ENCODE measurements at places on chromosomes 3 and 15.

DNA sequence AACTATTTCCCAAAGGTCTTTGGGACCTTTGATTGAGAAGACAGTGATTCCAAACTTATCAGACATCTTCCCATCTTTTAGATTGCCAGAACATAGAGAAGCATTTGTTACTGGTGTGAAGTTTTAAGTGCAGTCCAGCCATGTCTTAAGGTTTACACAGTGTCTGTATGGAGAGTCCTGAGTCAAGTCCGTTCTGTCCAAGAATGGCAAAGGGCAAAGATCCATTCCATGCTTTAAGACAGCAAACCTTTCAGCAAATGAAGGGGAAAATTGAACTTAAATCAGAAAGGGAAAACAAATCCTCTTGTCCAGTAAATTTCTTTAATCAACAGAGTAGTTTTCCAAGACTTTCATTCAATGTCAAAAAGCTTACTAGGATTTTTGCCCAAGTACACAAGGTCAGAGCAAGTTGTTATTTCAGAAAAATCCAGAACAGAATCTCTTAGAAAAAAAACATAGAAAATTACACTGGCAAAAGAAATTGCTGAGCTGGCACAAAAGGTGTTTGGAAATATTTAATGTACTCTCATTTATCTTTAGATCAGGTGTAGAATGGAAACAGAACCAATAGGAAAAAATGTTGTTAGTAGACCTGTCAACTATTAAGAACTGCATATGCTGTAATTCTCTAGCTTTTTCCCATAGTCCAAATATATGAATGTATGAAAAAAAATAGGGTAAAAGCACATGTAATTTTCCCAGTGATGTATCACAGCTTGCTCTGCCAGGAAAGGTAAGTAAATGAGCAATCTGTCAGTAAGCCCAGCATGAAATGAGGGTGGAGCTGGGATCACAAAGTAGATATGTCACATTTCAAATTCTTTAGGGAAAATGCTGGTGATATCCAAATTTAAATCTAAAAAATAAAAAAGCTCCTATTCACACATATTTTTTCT is 1099.9 kb downstream of the TUSC7 start:
- DNase-seq = no peak

DNA sequence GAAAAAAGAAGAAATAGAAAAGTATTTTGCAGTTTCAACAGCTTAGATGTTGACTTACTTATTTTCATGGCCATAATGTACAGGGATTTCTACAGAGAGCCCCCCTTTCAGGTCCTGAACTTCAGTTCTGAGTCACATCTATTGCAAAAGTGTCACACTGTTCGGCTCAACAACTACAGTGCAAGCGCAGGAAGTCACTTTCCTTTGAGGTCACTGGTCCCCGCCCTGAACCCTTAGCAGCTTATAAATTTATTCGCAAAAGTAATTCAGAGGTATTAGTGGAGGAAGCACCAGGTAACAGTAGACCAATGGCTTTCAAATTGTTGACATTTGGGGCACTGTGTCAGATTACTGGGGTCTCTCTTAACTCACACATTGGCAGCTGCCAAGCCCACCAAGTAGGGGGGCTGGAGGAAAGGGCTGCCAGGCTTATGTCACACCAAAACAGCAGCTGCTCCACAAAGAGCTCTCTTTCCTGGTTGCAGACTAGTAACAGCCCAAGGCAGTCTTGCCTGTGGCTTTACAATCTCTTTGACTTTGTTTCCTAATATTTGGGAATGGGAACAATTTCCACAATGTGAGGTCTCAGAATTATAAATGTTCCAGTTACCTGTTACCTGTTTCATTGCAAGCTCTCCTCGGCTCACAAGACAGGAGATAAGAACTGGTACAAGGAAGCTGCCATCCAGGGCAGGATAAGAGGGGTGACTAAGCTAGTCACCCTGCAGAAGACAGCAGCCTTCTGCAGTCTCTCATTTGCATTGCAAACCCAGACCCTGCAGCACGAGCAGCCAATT is 130.2 kb upstream of the STRIT1 start:
- DNase-seq = no peak

DNA sequence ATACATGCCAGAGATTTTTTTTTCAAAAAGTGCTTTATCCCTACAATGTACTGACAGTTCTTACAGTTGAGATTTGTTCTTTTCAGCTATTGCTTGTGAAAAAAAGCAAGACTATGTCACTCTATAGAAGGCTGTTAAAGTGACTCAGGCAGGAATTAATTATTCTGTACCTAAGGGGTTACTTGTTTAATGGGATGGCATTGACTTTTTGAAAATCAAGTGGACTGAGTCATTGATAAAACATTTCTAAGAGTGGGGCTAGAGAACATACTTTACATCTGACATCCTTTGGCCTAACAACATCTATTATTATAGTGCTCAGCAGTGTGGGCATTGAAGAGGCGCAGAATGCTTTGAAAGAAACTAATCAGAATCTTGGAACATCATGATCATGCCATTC is 34.3 kb downstream of the INTS14 start:
- no peak for DNase-seq

DNA sequence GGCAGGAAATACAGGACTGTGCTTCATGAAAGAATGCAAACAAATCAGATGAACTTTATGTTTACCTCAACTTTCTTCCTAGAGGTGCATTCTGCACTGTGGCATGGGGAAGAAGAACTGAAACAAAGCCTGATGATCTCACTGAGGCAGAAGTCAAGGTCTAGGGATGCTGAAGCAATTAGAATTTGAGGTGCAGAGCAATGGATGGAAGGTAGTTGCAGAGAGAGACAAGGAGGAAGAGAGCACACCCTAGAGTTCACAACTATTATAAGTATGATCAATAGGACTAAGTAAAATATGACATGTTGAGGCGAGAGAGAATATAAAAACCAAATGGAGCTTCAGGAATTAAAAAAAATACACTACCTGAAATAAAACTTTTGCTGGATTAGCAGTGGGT is 420.1 kb downstream of the EDEM1 start:
- DNase-seq = no peak

GRCh38 chr3:143525408-143525807 is 322.9 kb downstream of the SLC9A9 start:
- DNase-seq = no peak

GRCh38 chr3:54536450-54536849 is 391.4 kb downstream of the LRTM1 start:
- DNase-seq = no peak

DNA sequence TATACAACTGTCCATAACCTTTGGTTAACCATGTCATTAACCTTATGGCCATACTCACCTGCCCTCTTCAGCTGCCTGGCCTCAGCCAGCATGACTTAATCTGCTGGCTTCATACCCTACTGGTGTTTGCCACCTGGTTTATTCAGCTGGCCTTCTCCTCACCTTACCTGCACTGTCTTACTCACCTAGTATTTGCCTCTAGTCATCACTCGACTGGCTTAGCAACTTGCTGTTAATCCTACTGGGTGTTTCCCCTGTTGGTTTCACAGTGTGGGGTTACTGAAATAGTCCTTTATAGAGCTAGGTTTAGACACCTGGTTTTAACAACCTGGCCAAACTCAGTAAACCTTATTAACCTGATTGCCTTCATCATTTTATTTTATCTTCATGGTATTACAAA is 96.4 kb downstream of the IL12A start:
- no peak for DNase-seq

- no peak for DNase-seq
Observed at GRCh38 chr3:52480768-52481715, 14.1 kb upstream of the STAB1 start.

GRCh38 chr15:91997163-91997562 is 143.7 kb downstream of the SLCO3A1 start:
- DNase-seq = no peak

DNA sequence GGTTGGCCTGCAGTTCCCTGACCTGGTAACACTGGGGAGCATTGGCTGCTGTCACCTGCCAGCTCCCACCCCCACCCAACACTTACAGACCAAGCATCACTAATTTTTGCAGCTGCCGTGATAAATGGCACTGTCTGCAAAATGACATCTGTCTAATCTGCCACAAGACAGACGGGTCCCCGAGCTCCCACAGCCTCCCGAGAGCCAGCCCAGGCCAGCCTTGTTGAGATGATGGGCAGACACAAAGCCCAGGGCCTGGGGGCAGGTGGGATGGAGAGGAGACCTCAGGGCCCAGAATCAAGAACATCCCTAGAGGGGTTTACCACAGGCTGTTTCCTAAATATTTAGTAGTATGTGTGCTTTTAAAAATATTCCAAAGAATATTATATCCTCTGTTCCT is 203.4 kb downstream of the TBC1D2B start:
- no peak for DNase-seq

DNA sequence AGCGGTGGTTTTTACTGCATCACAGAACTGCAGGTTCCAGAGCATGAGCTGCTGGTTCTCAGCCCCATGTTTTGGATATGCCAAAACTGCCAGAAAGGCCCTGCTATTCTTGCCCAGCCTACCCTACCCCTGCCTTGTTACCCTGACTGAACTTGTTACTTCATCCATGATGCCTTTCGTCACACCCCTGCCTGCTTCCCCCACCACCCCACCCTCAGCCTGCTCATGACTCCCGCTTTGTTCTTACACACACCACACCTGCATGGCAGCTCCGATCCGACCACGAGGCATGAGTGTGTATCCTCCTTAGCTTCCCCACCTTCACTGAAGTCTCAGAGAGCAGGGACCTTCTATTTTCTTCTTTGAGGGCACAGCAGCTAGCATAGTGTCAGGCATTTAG is 5.1 kb upstream of the TM4SF1 start:
- no peak for DNase-seq

GRCh38 chr3:170024581-170024980 is 13.2 kb upstream of the GPR160 start:
- no peak for DNase-seq

DNA sequence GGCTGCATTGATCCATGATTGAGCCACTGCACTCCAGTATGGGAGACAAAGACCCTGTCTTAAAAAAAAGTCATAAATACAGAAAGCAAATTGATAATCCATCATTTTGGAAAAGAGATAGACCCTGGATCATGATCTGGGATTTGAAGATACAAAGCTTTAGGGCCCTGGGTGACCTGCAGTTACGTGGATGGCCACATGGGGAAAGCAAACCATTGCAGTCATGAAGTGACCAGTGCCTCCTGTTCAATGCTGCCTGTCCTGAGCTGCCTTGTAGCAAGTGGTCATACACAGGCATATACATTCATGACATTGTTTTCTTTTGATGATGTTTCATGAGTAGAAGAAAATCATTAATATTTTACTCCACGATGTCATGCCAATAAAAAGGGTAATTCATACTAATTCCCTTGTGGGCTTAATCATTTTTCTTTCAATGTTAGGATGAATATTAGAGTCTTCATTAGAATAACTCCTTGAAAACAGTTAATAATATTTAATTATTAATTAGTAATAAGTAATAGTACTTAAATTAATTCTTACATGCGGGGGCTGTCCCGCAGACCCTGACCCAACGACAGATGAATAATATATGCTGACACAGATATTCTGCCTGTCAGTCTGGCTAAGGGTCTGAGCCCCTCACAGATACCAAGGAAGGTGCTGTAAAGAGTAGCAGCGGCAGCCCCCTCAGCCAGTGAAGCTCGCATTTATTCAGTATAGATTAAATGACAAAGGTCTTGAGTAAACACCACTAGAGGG is 109.0 kb upstream of the UNC13C start:
- no peak for DNase-seq

- DNase-seq = no peak
Observed at GRCh38 chr3:78878789-78879188, 889.0 kb downstream of the ROBO1 start.

DNA sequence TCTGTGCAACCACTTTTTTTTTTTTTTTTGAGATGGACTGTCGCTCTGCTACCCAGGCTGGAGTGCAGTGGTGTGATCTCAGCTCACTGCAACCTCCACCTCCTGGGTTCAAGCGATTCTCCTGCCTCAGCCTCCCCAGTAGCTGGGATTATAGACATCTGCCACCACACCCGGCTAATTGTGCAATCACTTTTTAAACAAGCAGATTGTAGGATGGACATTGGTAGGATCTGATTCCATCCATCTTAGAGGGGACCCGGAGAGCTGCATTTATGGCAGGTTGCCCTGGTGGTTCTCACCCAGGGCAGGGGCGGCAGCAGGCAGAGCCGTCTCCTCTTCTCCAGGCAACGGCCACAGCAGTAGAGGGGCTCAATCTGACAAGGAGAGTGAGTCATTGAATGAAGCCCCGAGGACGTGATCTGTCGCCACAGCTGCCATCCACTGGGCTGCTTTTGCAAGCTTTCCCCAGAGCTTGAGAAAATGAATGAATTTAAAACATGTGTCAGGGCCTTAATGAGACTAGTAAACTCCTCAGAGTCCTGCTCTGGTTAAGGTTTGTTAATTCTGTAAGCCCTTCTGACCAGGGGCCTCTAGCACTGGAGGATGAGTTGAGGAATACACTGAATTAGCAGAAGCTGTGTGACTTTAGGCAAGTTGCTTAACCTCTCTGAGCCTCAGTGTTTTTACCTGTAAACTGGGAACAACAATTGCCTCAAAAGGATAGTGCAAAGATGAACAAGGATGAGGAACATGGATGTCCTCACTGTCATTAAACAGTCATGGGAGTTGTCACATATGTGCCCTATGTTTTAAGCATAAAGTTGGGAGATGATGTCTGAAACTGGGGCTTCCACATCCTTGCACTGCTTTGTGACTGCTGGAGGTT is 129.1 kb downstream of the ASB7 start:
- no peak for DNase-seq

- no peak for DNase-seq
Observed at GRCh38 chr3:167057581-167057980, 322.5 kb downstream of the ZBBX start.

DNA sequence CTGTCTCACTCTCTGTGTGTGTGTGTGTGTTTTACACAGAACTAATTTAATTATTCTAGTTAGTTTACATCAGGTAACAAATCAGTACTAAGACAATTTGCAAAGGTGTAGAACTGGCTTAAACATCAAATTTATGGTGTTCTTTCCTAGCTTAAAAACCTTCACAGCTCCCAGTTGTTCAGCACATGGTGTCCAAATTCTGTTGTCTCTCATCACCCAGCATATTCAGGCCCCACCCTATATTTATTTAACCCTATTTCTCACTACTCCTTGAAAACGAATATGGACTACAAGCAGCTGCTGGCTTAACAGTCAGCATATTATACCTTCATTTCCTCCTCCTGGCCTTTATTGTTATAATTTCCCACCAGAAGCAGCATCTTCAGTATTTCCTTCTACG is 1.2 kb downstream of the IL20RB start:
- DNase-seq = no peak

DNA sequence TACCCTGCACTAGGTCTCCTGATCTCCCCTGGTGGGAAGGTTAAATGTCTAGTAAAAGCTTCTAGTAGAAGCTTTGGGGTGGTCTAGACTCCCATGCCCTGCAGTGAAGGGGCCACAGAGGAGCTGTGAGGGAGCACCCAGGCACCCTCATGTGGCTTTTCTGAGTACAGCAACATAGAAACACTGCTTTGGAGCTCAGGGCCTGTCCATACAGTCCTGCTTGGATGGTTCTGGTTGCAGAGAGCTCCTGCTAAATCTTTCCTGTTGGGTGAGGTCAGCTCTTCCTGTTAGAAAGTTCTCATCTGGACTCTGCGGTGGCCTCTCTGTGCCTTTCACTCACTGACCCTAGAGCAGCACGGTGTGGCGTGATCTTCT is 47.8 kb downstream of the GPD1L start:
- no peak for DNase-seq

- peak; percentile 56 for DNase-seq
Observed at GRCh38 chr15:55168350-55168974, 28.3 kb downstream of the RSL24D1 start.

- DNase-seq = no peak
Observed at GRCh38 chr15:60510006-60510405, 31.1 kb upstream of the ICE2 start.

- peak; percentile 66 for DNase-seq
Observed at GRCh38 chr15:70096215-70097062, 1.3 kb downstream of the TLE3 start.

- peak; percentile 53 for DNase-seq
Observed at GRCh38 chr15:67884514-67885174, 44.8 kb upstream of the RNU6-1 start.
